ENCODE measurements at places on chromosomes 16 and 17.

DNA sequence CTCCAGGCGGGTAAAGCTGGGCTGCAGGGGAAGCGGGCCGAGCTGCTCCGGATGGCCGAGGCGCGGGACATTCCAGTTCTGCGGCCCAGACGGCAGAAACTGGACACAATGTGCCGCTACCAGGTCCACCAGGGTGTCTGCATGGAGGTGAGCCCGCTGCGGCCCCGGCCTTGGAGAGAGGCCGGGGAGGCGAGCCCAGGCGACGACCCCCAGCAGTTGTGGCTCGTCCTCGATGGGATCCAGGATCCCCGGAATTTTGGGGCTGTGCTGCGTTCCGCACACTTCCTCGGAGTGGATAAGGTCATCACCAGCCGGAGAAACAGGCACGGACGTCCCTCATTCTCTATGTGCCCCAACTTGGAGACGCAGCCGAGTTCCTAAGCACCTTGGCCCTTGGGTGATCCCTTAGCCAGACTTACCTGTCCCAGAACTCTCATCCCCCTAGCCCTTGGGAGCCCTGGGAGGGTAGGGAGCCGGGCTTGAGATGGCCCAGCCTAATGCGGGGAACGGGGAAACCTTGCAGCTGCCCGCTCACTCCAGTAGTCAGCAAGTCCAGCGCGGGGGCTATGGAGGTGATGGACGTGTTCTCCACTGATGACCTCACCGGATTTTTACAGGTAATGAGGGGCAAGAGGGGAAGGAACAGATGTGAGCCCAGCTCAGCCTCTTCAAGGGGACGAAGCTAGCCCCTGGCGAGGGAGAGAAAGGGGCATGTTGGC, 806 bp downstream of the MRM1 start:
- no peak for DNase-seq

DNA sequence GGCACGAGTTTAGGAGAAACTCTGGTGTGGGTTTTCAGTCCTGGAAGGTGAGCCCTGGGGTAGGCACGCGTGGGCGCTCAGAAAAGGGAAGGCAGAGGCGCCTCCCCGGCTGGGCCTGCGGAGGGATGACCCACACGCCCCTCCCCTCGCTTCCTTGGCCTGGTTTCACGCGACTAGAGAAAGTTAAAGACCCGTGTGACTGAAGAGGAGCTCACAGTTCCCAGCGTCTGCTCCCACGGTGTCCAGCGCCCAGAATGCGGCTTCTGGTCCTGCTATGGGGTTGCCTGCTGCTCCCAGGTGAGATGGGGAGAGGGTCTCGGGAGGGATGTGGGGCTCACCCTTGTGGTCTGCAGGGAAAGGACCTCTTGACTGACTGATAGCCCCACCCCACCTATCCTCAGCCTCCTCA, at the start of gene CD300LG:
Gene CD300LG, plus strand, starts transcription at position 214 of the 409 bp plus-strand sequence. Its CDS starts 41 bp downstream, at position 255.
- DNase-seq = no peak

- DNase-seq = no peak
Measured at GRCh38 chr16:82156761-82157533, 13.1 kb downstream of the MPHOSPH6 start.

DNA sequence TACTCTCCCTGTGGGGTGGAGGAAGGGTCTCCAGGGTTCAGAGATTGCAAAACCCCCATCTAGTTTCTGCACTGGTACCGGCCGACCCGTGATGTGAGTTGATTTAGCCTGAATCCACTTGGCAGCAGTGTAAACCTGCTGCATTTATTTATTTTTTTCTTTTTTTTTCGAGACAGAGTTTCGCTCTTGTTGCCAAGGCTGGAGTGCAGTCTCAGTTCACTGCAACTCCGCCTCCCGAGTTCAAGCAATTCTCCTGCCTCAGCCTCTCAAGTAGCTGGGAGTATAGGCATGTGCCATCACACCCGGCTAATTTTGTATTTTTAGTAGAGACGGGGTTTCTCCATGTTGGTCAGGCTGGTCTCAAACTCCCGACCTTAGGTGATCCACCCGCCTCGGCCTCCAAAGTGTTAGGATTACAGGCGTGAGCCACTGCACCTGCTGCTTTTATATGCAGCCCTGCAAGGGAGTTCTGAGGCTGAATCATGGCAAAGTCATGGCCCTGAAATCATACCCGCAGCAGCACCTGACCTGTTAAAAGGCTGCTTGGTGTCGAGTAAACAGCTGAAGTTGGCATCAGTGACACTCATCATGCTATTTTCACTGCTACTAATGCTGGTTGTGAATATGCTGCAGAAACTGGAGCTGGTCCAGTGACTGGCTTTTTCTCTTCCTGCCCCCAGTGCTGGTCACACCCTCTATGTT, 21.4 kb downstream of the DEXI start:
- no peak for DNase-seq

DNA sequence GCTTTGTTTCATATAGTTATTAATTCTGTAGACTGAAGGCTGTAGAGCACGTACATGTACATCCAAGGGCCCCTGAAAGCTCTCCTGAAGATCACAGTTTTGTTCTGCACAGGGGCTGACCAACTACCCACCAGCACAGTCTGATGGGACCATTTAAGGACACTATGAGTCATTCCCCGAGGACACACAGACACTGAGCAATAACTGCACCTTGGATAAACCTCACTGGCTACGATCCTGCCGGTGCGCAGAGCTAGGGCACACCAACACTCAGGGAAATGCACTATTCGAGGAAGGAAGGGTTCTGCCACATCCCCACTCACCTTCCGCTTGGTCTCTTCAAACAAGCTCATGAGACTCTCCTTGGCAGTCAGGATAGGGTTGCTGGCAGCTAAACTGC, 20.3 kb downstream of the SMG6 start:
- no peak for DNase-seq

GRCh38 chr16:50303605-50304466, 37.5 kb downstream of the ADCY7 start:
- no peak for DNase-seq

DNA sequence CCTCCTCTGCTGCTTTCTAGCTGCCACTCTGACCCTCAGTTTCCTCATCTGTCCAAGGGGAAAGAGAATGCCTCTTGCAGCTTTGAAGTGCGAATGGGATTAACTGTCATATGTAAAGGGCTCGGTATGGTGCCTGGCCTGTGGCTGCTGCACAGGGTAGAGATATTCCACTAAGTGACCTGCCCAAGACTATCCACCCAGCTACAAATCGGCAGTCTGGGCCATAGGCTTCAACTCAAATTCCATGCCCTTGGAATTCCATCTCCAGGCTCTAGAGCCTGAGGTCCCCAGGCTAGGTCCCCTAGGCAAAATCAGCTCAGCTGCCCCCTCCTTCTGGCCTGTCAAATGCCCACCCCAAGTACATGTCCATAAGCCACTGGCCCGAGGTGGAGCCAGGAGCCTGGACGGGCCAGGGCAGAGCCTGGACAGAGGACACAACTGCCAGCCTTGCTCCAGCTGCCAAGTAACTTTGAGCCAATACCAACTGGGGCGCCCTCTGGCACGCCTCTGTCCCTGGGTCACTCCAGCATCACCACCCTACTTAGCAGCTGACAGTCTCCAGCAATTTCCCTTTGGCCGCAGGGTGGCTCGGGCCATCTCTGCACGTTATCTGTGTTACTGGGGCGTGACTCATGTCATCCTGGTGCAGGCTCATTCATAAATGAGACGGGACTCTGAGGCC, 57.2 kb downstream of the SDK2 start:
- DNase-seq = no peak

- DNase-seq = no peak
Measured at GRCh38 chr17:68033636-68034451, 1.7 kb upstream of the KPNA2 start.

DNA sequence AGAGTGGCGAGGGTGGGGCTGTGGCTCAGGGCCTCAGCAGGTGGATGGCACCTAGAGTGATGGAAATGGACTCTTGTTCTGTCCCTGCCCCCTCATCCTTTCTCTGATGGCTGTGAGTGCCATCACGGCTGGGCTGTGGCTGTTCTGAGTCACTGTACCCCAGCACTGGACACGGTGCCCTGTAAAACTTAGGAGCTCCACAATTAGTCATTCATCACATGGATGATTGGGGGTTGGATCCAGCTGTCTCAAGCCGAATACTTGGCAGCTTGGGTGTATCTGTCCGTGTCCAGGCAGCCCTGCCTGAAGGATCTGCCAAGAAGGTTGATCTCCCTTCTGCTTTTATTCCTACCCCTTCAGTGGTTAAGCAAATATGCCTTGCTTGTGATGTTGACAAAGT, 295.5 kb upstream of the EEF2KMT start:
- DNase-seq = no peak

- DNase-seq = no peak
Measured at GRCh38 chr16:23515881-23516280, 5.6 kb upstream of the GGA2 start.

GRCh38 chr16:4264546-4264945, 8.3 kb downstream of the TFAP4 start:
- DNase-seq = no peak

GRCh38 chr17:64574646-64575045, 67.9 kb downstream of the CEP95 start:
- DNase-seq = no peak

GRCh38 chr16:83680980-83681379, 126.8 kb upstream of the HSBP1 start:
- no peak for DNase-seq

GRCh38 chr17:33650304-33650703, 357.2 kb upstream of the ASIC2 start:
- DNase-seq = no peak

DNA sequence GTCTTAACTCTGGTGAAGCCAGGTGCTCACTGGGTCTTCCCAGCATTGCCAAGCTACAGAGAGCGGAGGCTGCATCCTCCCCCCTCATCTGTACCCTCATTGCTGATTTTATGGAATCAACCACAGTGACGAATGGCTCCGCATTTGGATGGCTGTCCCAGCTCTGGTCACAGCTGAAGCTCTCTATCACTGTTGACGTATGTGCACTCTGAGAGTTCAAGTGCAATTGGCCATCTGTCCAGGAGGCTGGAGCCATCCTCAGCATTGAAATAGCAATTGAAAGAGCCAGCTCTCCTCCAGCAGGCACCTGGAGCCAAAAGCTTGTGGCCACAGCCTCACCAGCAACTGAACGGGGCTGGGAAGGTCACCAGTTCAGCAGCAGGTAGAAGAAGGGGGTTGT, 494.1 kb downstream of the TMEM114 start:
- DNase-seq = no peak

- DNase-seq = no peak
Measured at GRCh38 chr16:82220541-82220940, 50.5 kb upstream of the MPHOSPH6 start.

DNA sequence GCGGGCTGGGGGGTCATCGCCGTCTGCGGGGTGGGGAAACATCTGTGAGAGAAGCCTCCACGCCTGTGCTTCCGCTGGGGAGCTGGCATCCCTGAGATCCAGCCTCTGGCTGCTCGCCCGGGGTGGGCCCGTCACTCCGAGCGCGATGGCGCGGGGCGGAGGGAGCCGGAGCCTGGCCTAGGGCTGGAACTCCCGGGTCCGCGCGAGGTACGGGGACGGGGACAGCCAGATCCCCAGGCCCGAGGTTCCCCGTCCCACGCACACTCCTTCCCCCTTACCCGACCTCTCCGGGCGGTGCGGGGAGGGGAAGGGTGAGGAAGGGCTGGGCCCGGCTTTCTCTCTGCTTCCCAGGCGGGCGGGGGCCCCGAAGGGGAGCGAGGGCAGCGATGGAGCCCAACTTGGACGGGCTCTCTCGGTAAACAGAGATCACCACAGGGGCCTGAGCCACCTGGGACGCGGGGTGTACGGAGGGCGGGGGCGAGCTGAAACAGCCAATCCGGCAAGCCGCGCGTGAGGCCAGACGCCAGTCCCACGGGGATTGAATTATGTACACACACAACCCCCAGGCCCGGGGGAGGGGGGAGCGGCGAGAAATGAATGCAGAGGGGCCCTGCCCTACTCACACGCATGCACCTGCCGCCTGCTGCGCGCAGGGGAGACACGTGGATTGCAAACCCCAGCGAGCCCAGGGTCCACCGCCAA, at the start of gene SLC16A11:
Gene SLC16A11, minus strand, starts transcription at position 596 of the 702 bp plus-strand sequence. Its CDS starts 579 bp downstream, at position 17.
- DNase-seq = no peak

GRCh38 chr16:86396901-86397311, 113.4 kb upstream of the FOXF1 start:
- DNase-seq = no peak

DNA sequence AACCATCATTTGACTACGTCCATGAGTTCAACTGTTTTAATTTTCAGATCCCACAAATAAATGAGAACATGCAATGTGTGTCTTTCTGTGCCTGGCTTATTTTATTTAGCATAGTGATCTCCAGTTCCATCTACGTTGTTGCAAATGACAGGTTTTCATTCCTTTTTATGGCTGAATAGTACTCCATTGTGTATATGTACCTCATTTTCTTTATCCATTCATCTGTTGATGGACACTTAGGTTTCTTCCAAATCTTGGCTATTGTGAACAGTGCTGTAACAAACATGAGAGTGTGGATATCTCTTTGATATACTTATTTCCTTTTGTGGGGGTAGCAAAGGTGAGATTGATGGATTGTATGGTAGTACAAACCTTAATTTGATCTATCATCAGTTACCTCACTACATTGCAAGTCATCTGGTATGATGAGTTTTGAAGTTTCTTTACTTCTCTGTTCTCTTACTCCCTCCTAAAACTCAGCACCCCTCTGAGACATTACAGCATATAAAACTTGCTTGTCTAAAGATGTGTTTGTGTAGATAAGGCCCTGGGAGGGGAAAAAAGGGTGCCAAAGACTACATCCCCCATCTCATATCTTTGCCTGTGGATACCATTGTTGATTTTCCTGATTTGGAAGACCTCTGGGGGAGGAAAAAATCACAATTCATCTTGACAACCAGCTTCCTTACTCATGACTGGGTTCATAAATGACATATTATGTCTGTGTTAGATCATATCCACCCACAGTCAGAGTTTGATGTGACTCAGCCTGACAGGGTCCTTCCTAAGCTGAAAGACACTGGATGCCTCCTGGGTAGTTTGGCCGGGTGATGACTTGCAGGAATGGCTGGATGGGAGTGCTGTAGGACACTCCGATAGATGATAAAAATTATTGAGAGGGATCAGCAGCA, 47.6 kb downstream of the ABCA9 start:
- no peak for DNase-seq

DNA sequence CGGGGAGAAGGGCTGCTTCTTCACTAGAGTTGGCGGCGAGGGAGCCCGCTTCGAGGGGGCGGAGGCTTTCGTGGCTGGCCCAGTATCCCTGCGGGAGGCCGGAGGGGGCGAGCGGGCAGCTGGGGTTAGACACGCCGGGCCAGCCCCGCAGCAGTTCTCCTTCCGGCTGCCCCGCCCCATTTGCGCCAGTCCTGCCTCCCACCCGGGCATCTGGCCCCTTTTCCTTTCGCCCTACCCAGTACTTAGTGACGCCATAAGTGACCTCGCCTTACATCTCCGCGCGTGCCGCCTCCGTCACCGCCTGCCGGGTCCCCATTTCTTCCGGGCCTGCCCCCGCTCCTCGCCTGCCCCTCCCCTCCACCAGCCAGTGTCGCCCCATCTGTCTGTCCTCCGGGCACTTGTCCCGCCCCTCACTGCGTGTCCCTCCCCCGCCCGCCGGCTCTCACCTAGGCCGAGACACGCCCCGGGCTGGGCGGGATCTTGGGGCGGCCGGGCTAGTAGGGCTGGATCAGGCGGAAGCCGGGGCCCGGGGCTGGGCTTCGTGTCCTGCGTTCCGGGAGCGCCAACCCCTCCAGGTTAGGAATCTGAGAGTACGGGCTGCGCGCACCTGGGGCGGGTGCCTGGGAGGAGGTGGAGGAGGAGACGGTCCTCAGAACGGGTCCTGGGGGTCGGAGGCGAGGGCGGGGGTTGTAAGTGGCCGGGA, 14.3 kb downstream of the SPATA32 start:
- peak; percentile 80 for DNase-seq
